ENCODE measurements at places on chromosomes 2 and 18. TPM values are rescaled to one million over a fixed set of nuclear protein-coding genes. Genes with fewer than 3 reads are reported as not detected.

DNA sequence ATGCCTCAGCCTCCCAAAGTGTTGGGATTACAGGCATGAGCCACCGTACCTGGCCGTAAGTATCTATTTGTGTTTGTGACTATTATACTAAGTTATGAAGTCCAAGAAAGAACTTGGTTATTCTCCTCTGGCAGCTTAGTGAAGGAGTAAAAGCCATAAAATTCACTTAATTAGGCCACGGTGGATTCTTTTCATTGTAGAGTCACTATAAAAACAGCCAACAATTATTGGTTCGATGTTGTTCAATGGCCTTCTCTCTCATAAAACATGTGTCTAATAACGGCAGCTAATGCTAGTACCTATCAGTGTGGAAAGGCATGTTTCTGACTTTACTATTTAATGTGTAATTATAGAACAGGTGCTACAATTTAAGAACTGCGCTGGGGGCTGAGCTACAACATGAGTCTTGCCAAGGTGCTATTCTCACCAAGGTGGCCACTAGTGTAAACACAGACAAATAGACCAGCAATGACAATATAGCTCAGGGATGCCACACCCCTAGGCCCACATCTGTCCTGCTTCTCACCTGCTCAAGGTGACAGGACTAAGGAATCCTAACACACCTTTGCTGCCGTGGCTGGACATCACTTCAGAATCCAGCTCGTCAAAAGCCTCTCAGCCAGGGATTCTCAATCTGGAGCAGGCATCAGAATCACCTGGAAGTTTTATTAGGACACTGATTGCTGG, 17.2 kb downstream of the ATP8B1 start:
- no peak for DNase-seq

DNA sequence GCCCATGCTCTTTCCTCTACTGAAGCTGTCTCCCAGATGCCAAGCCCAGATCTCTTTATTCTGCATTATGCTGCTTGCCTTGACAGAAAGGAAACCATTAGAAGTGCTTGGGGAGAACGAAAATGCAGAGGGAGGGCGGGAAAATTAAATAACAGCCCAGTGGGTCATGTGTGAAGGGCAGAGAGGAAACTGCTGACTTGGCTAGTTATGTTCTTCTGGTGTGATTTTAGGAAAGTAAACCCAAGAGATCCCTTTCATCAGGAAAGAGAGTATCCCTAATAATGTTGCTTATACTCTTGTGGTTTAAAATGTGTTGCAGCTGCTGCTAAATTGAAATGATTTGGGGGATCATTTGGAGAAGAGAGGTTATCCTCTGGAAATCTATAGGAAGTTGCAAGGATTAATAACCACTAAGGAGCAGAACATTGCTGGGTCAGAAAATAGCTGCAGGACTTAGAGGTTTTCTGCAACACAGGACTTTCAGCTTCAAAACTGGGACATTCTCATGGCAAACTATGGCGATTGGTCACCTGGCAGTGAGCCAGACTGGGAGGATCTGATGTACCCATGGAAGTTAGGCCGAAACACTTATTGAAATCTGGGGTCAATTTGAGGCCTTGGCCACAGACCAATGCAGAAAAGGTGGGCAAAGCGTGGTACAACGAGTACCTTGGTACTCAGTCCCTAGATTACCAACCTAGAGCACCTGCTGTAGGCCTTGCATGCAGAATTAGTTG, 172.2 kb downstream of the TMEM247 start:
- DNase-seq: no peak

- DNase-seq: no peak
Measured at GRCh38 chr2:150107816-150108215, 379.7 kb downstream of the RND3 start.

DNA sequence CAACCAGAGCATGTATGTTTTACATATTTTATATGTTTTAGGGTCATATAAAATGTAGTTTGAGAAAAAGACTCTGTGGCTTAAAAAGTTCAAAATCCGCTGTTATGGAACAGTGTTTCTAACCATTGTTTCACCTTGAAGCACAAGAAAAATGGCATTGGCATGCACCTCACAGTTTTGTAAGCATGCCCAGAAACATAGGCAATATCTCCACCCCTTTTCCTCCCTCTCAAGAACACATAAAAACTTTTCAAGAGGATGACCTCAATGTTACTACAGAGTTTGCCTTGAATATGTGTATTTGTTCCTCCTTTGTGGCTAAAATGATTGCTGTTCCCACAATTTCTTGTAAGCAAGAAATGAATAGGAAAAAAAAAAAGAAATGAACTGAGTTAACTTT, 29.3 kb upstream of the SLC40A1 start:
- DNase-seq: no peak

GRCh38 chr2:83386549-83386948, 1072.5 kb downstream of the SUCLG1 start:
- no peak for DNase-seq

DNA sequence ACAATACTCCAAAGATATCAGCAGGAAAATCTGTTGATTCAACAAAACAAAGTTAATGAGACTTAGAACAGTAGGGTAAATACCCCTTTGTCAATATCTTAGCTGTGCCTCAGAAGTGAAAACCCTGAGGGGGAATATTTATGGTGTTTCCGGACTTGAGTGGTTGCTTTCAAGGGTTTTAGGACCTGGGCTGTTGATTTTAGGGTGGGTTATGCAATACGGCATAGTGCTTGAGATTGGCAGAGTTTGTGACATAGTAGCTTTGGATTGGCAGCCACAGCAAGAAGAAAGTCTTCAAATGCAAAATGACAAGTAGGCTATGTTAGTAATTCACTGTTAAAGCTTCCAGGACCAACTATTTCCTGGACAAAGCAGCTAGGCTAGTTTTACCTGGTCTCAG, 826.3 kb upstream of the CDH2 start:
- DNase-seq: no peak

DNA sequence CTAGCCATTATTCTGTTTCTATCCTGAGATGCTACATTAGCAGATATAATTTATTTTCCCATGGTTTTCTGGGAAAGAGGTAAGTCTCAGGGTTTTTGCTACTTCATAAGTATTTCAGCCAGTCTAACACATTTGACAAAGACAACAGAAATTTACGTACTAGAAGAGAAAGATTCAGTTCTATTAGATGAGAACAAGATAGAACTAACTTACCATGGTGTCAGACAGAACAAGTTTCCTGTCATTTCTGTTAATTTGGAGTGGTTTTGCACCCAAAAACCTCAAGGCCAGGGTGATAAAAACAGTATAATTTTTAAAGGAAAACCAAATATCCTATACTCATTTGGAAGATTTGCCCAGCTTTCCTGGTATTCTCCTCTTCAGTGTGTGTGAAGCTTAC, 15.6 kb downstream of the SLC4A5 start:
- DNase-seq: peak; percentile 12

DNA sequence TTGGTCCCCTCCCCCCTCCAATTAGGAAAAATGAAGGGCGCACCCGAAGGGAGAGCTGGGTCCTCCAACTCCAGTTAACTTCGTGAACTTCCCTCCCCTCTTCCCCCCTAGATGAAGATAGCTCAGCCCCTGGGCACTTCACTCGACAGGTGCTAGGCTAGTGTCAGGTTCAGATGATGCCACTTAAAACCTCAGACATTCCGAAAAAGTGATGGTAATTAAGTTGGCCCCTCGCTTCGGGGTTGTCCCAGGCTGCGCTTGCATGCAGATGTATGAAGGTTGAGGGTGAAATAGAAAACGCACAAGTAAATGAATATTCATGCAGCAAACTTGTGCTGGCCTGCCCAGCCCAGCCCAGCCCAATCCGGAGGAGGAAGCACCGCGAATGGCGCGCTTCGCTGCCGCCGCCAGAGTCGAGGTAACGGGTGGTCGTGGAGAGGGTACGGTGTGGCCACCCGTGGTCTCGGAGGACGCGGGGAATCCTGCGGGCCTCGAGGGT, 3.0 kb upstream of the GBX2 start:
- no peak for DNase-seq

Gene SERPINB12
- not detected for total RNA-seq

DNA sequence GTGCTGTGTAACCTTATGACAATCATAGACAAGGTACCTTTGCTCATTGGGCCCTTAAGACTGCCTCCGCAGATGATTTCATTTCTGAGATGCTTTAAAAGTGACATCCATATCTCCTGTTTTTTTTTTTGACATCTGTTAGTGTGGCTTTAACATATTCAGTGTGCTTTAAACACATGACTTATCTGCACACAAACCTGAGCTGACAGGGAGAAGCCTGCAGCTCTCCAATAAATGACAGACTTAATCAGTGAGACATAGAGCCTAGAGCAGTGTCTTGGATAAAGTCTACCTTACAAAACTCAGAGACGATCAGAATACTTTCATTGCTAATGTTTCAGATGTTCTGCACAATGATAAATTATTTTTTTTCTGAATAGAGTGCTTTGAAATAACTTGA, 130.7 kb downstream of the UBE2E3 start:
- no peak for DNase-seq

- DNase-seq: no peak
Measured at GRCh38 chr18:72692595-72692994, 148.5 kb upstream of the CBLN2 start.

Measured in CD8-positive, alpha-beta T cell (primary cell).